ENCODE measurements at places on chromosomes 13 and 19. TPM values are rescaled to one million over a fixed set of nuclear protein-coding genes. Genes with fewer than 3 reads are reported as not detected.

ZNF100 gene
- 3.7 TPM for total RNA-seq

NANOS3 gene
- total RNA-seq: not detected

GRCh38 chr19:44687888-44688287 lies 11.1 kb upstream of the CEACAM16 start:
- no peak for DNase-seq

DNA sequence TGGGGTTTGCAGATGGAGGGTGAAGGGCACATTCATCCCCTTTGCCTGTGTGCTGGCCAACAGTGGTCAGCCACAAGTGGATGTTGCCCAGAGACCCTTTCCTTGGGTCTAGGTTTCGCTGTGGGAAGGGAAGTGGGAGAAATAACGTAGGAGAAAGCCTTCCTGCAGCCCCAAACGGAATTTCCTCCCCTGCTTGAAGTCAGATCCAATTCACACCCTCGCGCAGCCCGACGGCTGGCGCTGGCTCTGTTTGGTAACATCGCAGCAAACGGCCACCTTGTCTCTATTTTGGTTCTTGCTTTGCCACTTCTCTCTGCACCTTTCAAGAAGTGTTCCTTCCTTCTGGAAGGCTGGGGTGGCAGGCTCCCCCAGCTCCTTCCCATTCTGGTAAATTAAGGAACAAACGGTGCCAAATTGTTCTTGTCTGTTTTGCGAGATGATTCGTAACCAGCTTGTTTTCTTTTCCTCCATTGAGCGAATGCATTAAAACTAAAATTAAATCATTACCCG lies 45.4 kb downstream of the CHST8 start:
- no peak for DNase-seq

- peak; percentile 39 for DNase-seq
Measured at GRCh38 chr13:112859817-112860190, 109.2 kb upstream of the MCF2L start.

DNA sequence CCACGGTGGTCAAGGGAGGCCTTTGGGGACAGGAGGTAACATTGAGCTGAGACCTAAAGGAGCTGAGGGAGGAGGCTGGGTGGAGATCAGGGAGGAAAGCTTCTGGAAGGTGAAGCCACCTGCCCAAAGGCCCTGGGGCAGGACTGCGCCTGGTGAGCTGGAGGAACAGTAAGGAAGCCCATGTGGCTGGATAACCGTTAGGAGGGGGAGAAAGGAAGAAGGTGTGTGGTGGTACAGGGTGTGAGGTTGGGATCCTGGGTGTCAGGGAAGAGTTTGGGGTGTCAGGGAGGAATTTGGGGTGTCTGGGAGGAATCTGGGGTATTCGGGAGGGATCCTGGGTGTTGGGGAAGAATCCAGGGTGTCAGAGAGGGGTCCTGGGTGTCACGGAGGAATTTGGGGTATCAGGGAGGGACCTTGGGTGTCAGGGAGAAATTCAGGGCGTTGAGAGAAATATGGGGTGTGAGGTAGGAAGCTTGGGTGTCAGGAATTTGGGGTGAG lies 695 bp downstream of the TICAM1 start:
- no peak for DNase-seq

IQCN gene
- total RNA-seq: not detected

DNA sequence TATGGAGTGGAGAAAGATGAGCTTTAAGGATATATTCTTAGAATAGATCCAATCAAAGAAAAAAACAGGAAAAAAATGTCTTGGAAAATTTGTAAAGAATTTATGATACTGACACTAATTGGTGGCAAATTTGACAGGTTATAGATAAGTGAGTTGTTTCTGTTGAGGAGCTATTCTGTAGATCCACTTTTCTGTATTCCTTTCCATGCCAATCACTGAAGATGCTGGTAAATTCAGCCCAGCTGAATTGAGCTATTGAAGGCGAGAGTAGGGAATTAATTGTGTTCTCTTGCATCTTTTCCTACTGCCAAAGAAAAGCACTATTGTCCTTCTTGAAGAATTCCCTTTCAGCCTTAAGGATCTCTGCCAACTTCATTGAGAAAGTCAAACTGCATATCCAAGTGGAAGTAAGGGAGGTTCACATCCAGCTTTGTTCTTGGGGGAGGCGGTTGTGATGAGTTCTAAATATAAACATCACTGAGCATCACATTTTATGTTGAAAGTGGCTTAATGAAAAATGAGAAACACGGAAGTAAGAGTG lies 113.1 kb downstream of the PCDH9 start:
- DNase-seq: no peak

PSG3 gene
- total RNA-seq: not detected

- peak; percentile 85 for DNase-seq
Measured at GRCh38 chr19:6736169-6736916, 1.0 kb downstream of the GPR108 start.

- DNase-seq: no peak
Measured at GRCh38 chr19:55838251-55838650, 1.9 kb downstream of the NLRP4 start.

DNA sequence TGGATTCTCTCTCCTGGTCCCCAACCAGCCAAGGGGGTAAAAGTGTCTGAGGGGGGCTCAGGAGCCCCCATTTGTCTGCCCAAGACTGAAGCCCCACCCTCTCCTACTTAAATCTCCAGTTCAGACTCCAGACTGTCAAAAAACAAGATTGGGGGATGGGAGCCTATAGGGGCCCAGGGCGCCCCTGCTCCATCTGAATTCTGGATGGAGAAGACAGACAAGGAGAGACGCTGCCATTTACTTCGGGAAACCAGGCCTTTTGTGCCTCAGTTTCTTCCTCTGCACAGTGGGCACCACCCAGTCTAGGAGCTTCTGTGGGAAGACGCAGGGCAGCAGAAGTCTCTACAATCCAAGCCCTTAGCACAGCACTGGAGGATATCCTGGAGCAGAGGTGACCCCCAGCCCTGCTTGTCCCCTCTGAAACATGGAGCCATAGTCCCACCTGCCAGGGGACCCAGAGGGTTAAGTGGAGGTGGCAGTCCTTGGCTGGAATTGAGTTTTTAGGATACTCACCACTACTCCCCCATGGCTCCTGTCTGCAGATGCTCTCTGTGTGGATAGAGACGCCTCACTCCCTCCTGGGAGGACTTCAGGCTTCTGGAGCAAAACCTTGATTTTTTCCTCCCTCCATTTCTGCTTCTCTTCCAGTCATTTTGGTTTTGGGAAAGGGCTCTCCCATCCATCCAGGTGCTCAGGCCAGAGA lies 1.7 kb upstream of the CRLF1 start:
- no peak for DNase-seq

GRCh38 chr13:113275387-113275786 lies 21.7 kb upstream of the LAMP1 start:
- DNase-seq: peak; percentile 65

GRCh38 chr13:92894447-92894846 lies 332.2 kb upstream of the GPC6 start:
- no peak for DNase-seq

DNA sequence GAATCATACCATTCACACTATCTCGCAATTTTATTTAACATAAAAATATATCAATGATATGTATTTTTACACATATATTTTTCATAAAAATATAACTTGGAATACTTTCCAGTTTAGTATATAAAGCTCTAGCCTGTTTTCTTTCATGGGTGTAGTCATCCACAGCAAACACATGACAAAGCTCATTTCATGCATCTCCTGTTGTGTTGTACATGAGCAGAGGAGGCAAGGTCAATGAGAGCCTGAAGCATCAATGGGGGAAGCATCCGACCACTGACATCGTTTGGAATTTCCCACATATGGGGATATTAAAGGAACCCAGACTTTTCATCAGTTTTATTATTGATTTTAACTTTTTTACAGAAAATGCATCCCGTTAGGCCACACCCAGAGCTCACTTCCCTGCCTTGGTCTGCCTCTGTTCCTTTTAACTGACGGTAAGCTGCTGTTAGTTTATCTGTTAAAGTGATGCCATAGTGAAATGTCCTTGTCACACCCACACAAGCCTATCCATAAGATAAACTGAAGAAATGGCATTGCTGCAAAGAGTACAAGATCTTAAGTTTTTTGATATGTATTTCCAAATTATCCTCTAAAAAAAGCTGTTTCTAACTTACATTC lies 44.0 kb downstream of the MIPEP start:
- no peak for DNase-seq

GRCh38 chr19:37698216-37698615 lies 21.3 kb downstream of the ZNF607 start:
- DNase-seq: no peak

TPTE2 gene
- not detected for total RNA-seq

DNA sequence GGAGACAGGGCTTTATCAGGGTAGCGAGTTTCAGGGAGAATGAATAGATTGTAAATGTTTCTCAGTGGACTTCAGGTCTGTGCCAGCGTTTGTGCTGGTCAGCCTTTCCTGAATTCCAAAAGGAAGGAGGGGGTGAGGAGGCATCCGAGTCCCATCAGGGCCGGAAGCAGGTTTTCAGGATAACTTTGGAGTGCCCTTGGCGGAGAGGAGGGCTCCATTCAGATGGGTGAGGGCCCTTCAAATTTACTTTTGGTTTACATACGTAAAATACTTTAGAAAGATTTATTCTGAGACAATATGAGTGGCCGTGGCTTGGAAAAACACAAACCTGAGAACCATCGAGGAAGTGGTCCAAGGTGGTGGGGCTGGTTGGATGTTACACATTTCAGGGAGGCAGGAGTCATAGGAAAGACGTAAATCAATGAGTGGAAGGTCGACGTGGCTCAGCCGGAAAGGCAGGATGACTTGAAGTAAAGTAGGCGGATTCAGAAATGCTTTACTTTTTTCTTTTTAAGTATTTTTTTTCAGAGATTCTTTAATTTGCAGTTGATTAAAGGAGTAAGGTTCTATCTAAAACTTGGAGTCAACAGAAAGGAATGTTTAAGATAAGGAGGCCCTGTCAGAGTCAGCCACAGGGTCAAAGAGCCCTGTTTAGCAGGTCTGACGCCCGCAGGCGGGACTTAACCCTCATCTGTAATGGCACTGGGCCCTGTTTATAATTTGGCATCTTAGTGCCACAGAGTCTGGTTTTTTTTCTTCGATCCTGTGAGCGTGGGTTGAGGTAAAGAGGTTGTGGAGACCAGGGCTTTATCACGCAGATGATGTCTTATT lies 32.8 kb downstream of the ATP11A start:
- DNase-seq: peak; percentile 73

ZNF442 gene
- total RNA-seq: 6.3 TPM

MAU2 gene
- 12.1 TPM for total RNA-seq

FARP1 gene
- total RNA-seq: 11.1 TPM

- DNase-seq: no peak
Measured at GRCh38 chr13:99979453-99980200, 2.0 kb upstream of the ZIC2 start.

ZNF358 gene
- total RNA-seq: 3.9 TPM

DNA sequence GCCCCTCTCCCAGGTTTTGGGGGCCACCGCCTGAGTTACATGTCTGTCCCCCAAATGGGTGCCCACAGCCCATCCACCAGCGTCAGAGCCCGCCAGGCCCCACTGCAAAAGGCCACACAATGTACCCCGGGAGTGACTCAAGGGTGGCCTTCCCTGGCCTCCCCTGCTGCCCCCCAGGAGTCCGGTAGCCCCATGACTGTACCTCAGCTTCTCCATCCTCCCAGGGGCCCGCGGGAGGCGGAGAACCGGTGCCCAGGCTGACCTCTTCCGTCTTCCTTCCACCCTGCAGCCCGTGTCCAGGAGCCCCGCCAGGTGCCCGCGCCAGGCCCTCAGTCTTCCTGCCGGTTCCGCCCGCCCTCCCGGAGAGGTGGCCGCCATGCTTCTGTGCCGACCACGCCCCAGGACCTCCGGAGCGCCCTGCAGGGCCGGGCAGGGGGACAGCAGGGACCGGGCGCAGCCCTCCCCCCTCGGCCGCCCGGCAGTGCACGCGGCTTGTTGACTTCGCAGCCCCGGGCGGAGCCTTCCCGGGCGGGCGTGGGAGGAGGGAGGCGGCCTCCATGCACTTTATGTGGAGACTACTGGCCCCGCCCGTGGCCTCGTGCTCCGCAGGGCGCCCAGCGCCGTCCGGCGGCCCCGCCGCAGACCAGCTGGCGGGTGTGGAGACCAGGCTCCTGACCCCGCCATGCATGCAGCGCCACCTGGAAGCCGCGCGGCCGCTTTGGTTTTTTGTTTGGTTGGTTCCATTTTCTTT lies 10.3 kb downstream of the CBARP start:
- DNase-seq: no peak
